GM23248 (cell line): ENCODE measurements at places on chromosomes 11 and 22.
A peak's percentile ranks its signal among the peaks of the same experiment; 100 is the strongest.

GRCh38 chr11:72220696-72221363 is 3.7 kb upstream of the INPPL1 start:
- no peak for DNase-seq

- DNase-seq: no peak
Observed at GRCh38 chr11:101011881-101012280, 117.7 kb downstream of the PGR start.

DNA sequence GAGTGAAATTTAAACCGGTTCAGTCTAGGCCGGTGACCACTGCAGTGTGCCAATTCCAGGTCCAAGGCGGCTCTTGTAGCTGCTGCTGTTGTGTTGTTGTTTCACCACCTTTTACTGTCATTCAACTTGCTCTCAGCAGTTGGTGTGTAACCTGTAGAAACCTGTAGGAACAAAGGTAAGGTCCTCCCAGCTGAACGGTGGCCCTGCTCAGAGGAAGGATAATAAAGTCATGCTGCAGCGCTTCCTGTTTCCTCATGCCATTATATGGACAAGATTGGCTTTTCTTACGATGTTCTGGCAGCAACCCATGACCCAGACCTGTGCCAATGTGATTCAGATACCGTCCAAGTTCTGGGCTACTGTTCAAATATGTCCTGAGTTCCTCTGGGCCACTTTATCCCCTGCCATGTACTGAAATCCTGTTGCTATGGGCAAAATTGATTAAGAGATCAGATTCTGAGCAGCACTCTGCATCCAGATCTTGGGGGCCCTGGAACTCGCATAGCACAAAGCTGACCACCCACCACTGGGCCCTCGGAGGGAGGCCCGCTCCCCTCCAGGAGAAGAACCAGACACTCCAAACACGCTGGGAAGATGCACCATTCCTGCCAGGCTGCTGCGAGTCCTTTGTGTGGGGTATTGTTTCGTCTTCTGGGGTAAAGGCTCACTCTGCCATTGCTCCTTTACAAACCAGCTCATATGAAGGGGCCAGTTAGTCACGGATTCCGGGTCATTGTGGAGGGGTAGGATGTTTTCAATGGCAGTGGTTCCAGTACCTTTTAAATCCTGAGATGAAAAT is 13.2 kb downstream of the FAM181B start:
- peak; percentile 7 for DNase-seq

DNA sequence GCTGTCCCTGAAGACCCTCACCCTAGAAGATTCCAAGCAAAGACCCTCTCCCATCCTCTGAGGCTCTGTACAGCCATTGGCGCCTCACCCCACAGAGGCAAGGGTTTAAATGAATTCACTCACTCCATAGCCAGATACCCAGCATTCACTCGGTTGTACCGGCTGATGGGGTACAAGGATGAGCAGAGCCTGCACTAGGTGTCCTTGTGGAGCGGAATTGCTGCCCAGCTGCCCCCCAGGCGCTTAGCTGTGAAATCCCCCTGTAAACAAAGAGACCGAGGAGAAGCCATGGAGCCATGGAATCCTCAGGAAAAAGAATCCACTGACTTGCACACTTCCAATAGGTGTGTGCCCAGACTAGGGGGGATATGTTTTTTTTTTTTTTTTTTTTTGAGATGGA is 117.3 kb downstream of the SHANK2 start:
- no peak for DNase-seq

DNA sequence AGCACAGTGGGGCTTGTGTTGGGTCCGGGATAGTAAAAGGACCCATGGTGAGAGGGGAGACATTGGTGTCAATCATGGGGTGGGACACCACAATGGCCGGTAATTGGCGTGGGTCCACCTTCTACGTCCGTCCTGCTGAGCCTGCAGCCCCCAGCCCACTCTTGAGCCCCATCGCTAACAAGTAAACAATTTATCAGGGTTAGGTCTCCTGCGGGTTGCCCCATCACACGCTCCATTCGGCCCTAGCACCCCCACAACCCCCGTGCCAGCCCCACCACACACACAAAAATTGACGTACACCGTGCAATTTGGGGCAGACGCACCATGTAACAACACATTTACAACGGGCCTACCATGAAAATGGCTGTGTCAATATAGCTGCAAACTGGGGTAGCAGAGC is 86.5 kb upstream of the HTATIP2 start:
- no peak for DNase-seq

- no peak for DNase-seq
Observed at GRCh38 chr11:66359662-66360087, 11.9 kb downstream of the SLC29A2 start.

DNA sequence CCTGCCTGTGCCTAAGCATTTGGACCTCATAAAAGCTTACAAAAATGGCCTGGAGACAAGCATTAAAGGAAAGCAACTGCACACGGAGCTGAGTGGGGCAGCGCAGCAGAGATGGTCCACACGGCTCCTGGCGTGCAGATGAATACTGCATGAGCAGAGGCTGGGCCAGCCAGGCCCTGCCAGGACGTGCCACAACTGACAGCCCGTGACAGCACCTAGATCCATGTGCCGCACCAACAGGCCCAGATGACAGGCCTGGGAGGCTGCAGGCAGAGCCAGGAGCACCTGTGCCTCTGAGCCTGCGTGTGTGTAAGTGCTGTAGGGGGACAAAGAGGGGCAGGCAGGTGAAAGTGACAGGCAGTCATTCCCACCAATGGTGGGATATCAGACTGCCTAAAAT is 33.4 kb downstream of the MICAL3 start:
- no peak for DNase-seq
